ENCODE measurements at places on chromosomes 5 and 9.

- DNase-seq: no peak
Measured at GRCh38 chr5:141715346-141715905, 33.4 kb upstream of the ARAP3 start.

DNA sequence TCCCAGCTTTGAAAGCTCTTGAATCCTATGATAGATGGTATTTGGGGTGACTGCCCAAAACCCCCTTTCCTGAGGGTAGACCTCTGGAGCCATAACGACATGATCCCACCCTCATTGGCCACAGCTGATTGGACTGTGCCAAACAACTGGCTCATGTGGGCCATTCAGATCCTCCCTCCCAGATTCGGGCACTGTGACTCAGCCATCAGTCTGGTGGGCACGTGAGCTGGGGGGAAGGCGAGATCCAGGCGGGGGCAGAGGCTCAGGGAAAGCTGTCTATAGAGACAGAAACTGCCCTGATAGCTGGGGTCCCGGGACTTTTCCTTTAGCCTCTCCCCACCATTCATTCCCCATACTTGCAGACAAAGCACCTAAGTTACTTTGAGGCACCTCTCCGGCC lies 15.1 kb upstream of the NCS1 start:
- DNase-seq: no peak

DNA sequence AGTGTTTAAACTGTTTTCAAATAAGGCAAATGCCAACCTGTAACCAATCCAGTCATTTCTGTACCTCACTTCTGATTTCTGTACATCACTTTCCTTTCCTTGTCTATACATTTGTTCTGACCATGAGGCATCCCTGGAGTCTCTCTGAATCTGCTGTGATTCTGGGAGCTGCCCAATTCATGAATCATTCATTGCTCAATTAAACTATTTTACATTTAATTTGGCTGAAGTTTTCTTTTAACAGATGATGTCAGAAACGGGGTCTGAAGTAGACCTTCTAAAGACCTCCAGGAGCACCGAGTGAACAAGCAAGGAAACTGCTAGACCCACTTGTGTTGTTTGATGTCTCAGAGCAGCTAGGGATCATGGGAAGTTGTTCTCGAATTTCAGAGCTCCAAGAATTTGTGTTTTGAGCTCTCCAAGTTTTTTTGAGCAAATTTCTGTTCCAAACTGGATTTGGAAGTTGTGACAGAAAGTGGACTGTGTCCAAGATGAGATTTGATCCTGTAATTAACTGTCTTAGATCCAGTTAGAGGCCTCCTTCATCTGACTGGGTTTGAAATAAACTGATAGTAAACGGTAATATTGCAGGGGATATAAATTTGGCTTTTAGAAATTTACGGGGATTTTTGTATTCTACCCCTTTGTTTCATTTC lies 490.8 kb upstream of the ST8SIA4 start:
- no peak for DNase-seq

DNA sequence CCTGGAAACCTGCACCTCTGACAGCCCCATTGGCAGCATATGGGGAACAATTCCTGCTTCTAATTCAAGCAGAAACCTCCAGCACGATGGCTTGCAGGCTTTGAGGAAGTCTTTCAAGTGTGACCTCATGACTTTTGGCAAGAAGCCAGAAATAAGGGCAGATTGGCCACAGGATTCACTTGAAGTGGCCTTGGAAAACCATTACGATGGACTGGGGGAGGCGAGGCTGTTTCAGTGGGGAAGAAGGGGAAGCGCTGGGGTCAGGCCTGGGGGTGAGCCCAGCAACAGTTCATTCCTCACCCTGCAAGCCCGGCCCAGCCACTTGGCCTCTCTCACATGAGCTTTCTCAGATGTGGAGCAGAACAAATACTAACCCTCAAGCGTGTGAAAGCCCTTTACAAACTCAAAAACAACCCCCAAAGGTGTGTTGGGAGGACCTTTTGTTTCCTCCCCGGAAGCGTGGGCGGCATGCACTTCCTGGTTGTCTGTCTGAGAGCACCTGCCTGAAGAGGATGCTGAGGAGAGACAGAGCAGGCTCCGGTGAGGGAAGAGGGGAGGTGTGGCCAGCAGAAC lies 26.9 kb upstream of the EEIG1 start:
- peak; percentile 86 for DNase-seq

- no peak for DNase-seq
Measured at GRCh38 chr9:124256517-124257069, 1.2 kb upstream of the NEK6 start.

- DNase-seq: no peak
Measured at GRCh38 chr5:10567781-10568321, 4.0 kb downstream of the ANKRD33B start.

GRCh38 chr5:73094415-73094814 lies 26.0 kb upstream of the TMEM171 start:
- no peak for DNase-seq

DNA sequence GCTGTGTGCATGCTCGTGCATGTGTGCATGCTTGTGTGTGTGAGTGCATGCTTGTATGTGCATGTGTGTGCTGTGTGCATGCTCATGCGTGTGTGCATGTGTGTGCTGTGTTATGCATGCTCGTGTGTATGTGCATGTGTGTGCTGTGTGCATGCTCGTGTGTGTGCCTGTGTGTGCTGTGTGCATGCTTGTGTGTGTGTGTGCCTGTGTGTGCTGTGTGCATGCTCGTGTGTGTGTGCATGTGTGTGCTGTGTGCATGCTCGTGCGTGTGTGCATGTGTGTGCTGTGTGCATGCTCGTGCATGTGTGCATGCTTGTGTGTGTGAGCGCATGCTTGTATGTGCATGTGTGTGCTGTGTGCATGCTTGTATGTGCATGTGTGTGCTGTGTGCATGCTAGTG lies 30.3 kb upstream of the SH3PXD2B start:
- no peak for DNase-seq

DNA sequence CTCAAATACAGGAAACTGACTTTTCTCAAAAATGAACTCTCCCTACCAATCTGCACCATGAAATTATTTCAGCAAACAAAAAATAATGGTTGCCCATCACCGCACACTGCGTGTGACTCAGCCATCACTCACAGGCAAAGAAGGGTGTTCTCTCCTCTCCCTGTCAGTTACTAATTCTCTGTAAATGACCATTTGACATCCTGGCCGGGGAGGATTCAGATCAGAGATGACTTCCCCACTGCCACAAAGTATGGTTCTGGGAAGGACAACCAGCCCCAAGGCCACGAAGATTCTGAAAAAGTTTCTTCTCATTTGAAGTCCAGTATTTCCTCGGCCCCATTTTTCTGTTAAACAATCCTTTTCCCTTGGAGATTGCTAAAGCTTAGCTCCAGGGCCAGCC lies 199.4 kb downstream of the AUH start:
- DNase-seq: no peak

DNA sequence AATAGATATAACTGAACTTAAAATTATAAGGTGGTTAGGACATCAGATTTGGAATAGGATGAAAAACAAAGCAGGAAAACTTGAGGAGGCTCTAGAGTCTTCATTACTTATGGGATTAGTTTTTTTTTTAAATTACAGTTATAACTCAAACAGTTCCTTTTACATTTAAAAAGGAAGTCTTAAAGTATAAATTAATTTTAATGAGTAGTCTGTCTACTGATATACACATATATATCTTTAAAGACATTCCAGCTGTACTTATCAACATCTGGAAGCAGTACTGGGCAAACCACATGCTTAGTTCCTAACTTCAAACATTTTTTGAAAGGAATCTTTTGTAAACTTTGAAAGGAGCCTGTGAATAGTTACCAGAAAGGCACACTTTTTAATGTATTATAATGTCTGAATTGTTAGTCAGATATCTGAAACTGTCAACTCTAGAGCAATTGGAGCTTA lies 6.0 kb downstream of the ACTBL2 start:
- no peak for DNase-seq

DNA sequence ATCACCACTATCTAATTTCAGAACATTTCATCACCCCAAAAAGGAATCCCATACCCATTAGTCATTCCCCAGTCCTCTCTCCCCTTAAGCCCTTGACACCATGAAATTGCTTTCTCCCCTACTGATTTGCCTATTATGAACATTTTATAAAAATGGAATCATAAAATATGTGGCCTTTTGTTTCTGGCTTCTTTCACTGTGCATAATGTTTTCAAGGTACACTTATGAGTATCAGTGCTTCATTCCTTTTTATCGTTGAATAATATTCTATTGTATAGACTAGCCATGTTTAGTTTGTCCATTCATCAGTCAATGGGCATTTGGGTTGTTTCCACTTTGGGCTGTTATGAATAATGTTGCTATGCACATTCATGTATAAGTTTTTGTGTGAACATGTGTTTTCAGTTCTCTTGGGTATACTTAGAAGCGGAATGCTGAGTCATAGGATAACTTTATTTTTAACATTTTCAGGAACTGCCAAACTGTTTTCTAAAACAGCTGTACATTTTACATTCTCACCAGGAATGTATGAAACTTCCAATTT lies 40.4 kb upstream of the FGF1 start:
- no peak for DNase-seq

- no peak for DNase-seq
Measured at GRCh38 chr9:1917396-1917935, 97.7 kb upstream of the SMARCA2 start.

DNA sequence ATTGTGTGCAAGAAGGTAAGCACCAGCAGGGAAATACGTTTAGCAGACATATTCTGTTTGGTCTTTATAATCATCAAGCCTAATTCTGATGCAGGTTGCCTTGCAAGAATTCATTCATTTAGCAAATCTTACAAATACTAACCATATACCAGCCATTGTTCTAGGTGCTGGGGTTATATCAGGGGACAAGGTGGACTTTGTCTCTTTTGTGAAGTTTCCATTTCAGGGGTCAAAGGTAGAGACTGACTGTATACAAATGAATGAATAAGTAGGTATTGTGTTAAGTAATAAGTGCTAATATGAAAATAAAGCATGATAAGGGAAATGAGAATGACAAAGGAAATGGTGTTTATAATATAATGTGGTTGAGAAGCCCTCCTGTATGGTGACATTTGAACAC lies 64.0 kb downstream of the LNPEP start:
- no peak for DNase-seq

GRCh38 chr9:3446313-3446712 lies 79.5 kb downstream of the RFX3 start:
- DNase-seq: no peak

DNA sequence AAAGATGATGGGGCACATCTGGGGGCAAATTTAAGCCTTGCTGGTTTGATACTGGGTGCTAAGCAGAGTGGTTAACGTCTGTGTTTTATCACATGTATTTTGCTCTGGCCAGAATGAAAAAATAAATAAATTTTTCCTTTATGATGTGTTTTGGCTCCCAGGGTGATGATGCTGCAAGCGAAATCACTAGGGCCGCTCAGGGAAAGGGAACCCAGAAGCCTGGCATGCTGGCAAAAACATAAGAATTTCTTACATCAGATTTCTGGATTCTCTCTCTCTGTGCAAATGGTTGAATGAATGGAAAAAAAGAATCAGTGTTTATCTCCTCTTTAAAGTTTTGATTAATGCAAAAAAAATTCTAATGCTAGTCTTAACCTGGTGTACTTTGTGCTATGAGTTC lies 1975.2 kb upstream of the C9orf72 start:
- DNase-seq: no peak

- no peak for DNase-seq
Measured at GRCh38 chr5:136062366-136063274, 33.8 kb downstream of the TGFBI start.

GRCh38 chr9:134434894-134435506 lies 108.7 kb downstream of the RXRA start:
- no peak for DNase-seq

DNA sequence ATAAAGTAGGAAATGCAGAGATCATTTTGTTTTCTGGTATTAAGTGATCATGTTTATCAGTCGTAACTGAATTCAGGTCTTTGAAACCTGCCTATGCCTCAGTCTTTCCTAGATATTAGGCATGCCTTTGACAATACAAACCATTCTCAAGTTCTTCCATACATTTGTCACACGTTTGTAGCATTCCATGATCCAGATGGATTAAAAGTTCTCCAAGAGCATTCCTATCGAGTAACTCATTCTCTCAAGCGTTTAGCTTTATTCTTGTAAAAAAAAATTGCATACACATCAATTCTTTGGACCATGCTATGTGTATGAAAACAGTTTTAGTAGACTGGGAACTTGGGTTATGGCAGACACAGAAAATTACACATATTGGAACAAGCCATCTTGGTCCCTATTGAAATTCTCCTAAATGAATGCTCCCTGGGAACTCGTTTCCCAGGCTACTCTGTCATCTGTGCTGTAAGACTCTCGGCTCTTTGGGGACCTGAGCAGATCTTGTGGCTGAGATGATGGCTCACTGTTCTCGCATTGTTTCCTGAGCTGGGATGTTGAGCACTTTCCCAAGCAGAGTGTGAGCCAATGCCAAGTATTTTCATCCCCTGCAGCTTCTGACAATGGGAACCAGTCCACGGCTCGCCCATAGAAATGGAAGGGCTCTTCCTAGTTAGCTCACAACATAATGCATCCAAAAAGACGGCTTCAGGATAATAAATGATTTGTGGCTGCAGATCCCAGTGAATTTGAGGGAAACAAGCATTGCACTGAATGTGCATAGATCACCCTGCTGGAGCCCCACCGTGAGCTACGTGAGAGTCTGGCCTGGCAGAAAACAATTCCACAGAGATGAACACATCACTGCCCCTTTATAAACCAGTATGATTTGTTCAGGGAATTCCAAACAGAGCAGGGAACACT lies 230.2 kb downstream of the IRX1 start:
- no peak for DNase-seq

DNA sequence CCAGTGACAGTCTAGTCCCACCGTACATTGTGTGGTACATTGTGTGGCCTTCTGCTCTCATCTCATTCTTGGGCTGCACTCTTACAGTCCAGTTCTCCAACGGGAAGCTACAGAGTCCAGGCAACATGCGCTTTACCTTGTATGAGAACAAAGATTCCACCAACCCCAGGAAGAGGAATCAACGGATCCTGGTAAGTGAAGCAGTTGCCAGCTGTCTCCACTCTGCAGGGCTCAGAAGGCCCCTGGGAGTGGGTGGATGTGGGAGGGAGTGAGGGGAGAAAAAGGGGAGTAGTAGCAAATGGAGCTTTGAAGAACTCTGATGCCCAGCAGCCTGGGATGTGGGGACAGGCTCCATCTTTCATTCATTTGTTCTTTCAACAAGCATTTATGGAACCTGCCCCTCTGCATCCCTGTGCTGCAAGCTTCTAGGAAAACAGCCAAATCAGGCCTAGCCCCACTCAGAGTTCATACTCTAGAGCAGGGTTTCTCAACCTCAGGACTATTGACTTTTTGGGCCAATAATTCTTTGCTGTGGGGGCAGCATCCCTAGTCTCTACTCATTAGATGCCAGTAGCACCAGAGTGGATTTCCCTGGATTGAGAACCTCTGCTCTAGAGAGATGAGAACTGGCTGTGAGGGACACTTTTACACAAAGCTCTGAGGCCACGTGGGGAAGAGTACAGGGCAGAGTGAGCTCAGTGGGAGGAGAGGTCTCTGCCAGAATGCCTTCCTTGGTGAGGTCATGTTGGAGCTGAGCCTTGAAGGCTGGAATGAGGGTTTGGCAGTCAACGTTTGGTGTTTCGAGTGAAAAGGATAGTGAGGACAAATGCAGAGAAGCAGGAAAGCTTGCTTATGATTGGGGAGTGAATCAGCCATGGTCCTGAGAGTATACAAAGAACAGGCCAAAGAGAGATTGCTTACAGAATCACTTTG lies 1.1 kb downstream of the POLR1E start:
- DNase-seq: no peak

GRCh38 chr5:73387149-73387591 lies 61.4 kb downstream of the FOXD1 start:
- DNase-seq: no peak
